ENCODE measurements at places on chromosomes 5 and 9.

GRCh38 chr9:119365291-119366027, 3.8 kb downstream of the BRINP1 start:
- DNase-seq, result no peak

GRCh38 chr9:79884546-79884945, 312.8 kb downstream of the TLE4 start:
- DNase-seq, result no peak

DNA sequence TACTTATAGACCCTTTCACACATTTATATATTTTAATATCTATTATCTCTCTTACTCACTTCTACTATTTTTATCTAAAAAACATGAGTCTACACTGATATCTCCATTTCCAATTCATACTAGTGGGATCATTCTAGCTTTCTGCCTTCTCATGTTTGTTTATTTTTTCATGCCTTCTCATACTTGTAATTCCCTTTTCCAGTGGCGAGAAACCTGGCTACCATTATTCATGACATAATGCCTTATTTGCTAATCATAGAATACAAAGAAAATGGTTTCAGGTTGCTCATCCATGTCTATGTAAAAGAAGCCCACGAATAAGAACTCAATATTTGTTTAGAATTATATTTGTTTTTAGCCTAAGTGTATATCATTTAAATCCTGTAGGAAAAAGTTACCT, 232.7 kb upstream of the ACTBL2 start:
- no peak for DNase-seq

DNA sequence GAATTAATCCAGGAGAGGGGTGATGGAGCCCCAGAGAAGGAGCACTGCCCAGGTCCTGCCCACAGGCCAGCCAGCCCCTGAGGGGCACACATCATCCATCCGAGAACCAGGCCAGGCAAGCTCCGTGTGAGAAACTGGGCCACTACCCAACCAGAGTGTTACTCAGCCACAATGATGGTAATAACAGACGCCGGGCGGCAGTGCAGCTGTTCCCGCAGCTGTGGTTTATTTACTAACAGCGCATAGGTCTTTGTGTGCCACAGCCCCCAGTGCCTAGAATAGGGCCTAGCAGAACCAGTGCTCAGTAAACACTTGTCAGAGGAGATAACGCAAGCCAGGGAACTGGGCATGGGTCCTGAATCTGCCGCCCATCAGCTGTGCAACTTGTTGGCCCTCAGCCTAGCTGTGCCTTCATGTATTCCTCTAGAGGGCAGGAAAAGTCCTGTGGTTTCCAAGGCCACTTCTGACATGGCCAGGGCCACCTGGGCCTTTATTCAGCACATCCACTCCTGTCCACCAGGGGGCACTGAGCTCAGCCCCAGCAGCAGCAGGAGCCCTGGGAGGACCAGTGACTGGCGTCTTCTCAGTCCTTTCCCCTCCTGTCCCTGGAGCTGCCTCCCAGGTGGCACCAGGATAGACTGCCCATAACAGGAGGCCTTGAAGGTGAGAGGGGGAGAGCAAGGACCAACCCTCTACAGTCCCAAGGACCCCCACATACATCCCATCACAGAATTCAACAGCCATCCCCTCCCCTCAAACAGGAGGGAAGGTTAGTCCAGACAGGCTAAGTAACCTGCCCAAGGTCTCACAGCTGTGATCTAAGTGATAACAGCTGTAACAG, 2.1 kb downstream of the MXD3 start:
- DNase-seq, result no peak

- no peak for DNase-seq
These were observed 8.4 kb downstream of the SEMA5A start for GRCh38 chr5:9537223-9538141.

DNA sequence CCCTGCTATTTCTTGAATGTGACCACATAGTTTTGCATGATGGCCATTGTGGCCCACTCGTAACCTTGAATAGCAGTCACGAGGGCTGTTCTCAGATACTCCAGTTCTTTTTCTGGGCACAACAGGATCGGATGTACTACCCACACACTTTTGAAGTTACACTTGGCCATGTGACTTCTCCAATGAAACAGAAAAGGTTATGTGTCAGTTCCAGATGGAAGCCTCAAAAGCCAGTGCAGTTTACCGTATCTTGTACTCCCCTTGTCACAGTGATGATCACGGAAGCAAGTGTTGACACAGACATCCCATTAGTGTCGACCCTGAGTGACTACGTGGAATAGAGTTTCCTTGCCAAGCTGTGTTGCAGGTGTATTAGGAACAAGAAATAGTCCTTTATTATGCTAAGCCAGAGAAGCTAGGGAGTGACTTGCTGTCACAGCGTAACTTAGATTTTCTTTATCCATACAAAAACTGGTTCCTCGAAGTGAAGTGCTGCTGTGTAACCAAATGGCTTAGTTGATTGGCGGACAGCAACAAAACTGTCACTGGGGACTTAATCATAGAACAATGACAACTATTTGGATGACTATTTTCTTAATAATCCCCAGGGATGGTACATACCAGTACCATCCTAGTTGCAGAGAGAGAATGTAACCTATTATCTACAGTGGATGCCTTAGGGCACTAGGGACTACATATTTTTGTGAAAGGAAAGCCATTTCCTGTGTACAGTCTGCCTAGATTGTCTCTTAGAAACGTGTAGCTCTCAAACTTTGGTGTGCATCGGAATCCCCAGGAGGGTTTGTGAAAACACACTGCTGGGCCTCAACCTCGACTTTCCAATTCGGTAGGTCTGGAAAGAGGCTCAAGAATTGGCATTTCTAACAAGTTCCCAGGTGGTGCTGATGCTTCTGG, 90.1 kb upstream of the DMRT1 start:
- DNase-seq, result no peak

All from AG09309 (cell line).